ENCODE measurements at places on chromosomes 3 and 15. TPM values are rescaled to one million over a fixed set of nuclear protein-coding genes. Genes with fewer than 3 reads are reported as not detected.
A peak's percentile ranks its signal among the peaks of the same experiment; 100 is the strongest.

DNA sequence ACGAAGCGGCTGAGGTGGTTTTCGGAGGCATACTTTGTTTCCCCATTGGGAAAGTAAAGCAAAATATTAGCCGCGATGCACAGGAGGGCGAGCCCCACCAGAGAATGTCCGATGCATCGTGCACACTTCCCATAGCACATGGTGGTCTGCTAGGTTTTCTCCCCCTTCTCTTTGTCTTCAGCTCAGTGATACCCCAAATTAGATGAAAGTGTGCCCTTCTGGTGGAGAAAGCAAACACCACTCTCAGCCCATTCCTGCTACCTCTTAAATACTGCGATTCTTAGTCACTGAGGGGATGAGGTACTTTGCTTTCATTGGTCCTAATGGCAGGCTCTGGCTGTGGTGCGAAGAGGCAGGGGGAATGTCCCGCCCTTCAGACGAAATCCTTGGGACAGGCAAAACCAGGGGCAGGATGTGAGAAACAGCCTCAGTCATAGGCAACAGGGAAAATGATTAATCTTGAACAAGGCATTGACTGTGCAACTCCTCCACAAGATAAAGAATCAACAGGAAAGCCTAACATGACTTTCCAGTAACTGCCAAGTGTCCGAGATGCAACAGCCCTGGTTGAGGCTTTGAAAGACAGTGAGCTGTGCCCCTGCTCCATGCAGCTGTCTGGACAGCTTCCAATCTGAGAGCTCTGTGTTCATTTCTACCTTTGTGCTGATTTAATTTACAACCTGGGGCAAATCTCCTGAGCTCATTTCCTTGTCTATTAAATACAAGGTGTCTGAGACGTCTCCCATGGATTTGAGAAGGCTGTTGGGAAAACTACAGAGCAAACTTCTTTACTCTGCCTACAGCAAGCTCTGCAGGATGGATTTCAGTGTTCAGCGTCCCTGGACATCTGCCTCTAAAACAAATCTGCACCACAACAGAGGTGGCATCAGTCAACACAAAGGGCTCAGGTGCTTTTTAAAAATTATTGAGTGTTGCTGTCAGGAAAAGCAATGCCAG is at the start of gene TM4SF1:
Gene TM4SF1 (minus strand): TSS at position 242 of the 957 bp plus-strand sequence. CDS start 102 bp downstream, at position 140.
- DNase-seq, result peak; percentile 60

Gene TMEM207
- not detected for total RNA-seq

- no peak for DNase-seq
Measured at GRCh38 chr3:54033761-54034160, 88.6 kb upstream of the CACNA2D3 start.

DNA sequence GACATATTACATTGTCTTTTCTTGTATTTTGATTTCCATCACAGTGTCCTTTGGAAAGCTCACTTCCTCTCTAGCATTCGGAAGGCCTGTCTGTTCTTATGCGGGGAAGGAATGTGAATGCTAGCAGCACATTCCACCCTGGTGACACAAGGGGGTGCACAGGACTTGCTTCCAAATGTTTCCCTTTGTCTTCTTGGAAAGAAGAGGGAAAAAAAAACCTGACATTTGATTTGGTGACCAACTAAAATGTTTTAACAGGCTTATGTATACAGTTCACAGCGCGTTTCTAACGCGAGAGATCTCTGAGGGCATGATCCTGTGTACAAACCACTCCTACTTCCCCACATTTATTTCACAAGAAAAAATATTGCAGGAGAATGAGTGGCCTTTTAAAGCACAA is 107.6 kb upstream of the FXR1 start:
- no peak for DNase-seq

DNA sequence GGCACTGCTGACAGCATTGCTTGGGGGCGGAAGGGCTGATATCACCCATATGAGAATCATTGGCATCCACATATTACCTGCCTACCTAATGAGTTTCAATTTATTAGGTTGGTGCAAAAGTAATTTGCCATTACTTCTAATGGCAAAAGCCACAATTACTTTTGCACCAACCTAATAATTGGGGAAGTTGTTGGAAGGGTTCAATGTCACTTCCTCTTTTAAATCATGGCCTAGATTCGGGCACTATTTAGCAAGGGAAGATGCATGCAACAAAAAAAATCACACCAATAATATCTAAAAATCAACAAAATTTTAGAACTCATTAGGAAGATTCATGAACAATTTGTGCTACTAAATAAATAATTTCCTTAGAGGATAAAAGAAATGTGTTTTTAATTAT is 56.0 kb upstream of the AGTR1 start:
- no peak for DNase-seq
